ENCODE measurements at places on chromosomes 16 and 17.

GRCh38 chr17:17758941-17759563 is 77.7 kb downstream of the SREBF1 start:
- DNase-seq, result no peak

- no peak for DNase-seq
These were observed 65.7 kb downstream of the FBXL20 start for GRCh38 chr17:39335704-39336223.

GRCh38 chr16:59259950-59260319 is 525.8 kb upstream of the GOT2 start:
- DNase-seq, result no peak

GRCh38 chr16:67260426-67261063 is 11.8 kb downstream of the SLC9A5 start:
- DNase-seq, result no peak

GRCh38 chr17:40111221-40112128 is 10.3 kb upstream of the MSL1 start:
- DNase-seq, result no peak

DNA sequence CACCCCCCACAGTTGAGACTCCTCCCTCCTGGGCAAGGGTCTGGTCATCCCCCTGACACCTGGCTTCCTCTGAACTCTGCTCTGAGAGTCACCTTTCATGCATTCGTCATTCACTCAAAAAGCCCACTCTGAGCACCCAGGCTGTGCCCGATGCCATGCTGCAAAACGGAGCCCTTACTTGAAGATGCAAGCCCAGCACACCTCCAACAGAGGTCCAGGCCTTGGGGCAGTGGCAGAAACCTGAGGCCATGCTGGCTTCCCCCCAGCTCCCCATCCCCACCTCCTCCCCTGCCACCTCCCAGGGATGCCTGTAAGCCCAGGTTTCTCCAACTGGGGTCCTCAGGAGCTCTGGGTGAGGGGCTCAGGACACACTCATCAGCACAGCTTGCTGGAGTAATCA is 67.7 kb upstream of the TNRC6C start:
- DNase-seq, result no peak

DNA sequence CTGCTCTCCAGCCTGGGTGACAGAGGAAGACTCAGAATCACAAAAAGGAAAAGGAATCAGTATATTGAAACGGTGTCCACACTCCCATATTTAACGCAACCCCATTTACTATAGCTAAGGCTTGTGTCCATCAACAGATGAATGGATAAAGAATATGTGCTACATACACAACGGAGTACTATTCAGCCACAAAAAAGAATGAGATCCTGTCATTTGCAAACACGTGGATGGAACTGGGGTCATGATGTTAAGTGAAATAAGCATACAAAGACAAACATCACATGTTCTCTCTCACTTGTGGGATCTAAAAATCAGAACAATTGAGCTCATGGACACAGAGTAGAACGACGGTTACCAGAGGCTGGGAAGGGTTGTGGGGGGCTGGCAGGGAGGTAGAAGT is 55.1 kb downstream of the ZNF778 start:
- no peak for DNase-seq

- DNase-seq, result no peak
These were observed 6.4 kb downstream of the KDM6B start for GRCh38 chr17:7840441-7840840.

DNA sequence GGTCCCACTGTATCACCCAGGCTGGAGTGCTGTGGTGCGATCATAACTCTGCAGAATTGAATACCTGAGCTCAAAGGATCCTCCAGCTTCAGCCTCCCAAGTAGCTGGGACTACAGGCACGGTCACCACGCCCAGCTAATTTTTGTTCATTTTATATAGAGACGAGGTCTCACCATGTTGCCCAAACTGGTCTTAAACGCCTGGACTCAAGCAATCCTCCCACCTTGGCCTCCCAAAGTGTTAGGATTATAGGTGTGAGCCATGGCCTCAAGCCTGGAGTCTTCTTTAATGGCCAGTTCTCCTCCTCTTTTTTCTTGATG is 484 bp downstream of the CD300LB start:
- DNase-seq, result no peak

DNA sequence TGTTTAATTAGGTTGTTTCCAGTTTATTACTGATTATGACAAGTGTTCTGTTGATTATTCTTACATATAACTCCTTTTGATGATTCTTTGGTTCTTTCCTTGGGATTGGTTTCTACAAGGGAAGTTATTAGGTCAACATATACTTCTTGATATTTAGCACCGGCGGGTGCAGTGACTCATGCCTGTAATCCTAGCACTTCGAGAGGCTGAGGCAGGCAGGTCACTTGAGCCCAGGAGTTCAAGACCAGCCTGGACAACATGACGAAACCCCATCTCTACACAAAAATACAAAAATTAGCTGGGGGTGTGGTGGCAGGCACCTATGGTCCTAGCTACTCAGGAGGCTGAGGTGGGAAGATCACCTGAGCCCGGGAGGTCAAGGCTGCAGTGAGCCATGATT is 120.2 kb upstream of the HAS3 start:
- no peak for DNase-seq

DNA sequence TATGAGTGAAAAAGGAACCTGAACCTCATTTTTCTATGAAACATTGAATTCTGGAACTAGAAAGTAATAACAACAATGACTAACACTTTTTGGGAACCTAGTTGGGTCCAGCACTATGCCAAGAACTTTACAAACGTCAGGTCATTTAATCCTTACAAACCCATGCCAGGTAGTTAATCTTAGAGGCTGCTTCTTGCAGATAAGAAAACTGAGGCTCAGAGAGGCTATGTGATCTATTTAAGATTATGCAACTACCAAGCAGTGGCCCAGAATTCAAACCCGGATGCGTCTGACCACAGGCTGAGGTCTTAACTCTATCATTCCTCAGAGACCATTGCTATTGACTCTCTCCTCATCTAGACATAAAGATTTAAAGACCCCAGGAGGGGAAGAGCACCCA is 358.7 kb downstream of the GRIN2A start:
- DNase-seq, result no peak

DNA sequence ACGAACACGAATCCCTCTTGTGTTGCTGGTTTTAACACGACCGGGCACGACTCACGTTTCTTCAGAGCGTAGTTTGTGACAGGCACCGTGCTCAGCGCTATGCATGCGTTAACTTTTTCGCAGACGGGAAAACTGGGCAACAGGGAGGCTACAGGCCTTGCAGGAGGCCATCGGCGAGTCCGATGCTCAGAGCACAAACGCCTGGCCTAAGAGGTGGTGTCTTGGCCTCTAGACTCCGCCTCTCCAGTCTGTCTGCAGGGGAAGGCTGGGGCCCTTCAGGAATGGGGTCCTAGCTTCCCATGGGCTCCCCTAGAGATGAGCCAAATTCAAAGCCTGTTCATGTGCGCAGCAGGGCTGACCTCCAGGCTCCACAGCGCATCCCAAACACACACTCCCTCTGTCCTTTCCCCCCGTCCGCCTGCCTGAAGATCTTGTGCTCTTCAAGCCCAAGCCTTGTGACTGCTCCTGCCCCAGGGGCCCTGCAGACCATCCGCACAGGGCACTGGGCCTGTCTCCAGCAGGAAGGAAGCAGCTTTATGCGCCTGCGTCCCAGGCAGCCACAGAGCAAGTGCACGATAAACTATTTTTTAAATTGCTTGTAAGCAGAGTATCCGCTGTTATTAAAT is 3.1 kb downstream of the CLCN7 start:
- DNase-seq, result no peak

DNA sequence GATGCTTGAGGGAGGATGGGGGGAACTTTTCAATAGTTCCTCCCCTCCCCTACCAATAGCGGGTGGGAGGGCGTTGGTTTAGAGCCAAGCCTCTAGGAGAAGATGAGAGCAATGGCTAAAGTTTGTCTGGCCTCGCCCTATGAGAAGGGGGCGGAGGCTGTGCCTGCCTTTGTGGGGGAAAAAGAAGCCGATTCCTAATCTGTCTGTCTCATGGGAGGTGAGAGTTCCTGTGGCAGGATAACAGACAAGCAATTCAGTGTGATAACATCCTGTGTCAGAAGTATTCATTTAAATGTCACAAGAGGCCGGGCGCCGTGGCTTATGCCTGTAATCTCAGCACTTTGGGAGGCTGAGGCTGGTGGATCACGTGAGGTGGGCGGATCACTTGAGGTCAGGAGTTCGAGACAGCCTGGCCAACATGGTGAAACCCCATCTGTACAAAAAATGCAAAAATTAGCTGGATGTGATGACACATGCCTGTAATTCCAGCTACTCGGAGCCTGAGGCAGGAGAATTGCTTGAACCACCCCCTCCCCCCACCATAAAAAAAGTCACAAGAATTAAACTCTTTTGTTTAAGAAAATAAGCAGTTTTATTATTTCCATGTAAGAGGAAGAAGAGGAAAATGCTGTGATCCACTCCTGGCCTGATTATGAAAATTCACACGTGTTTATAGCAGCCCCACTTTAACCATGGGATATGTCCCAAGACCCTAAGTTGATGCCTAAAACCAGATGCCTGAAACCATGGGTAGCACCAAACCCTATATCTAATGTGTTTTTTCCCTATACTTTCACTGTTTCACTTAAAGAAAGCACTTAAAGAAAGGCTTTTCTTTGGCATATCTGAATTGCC is 1.7 kb downstream of the SLFN5 start:
- no peak for DNase-seq

DNA sequence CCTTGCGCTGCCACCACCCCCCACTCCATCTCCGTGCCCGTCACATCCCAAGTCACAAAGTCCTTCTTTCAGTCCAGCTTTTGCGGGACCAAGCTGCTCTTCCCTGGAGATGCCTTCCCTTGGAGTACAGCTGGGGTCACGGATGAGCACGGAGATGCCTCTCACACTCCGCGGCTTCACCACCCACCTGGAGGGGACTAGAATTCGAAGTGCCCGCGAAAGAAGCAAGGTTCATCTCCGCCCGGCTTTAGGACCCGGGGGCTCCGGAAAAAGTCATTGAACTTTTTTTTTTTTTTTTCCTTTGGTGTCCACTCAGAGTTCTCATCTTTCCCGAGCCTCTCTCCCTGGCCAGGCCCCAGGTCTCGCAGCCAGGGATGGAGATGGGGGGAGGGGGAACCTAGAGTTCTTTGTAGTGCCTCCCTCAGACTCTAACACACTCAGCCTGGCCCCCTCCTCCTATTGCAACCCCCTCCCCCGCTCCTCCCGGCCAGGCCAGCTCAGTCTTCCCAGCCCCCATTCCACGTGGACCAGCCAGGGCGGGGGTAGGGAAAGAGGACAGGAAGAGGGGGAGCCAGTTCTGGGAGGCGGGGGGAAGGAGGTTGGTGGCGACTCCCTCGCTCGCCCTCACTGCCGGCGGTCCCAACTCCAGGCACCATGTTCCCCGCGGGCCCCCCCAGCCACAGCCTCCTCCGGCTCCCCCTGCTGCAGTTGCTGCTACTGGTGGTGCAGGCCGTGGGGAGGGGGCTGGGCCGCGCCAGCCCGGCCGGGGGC is at the start of gene FKBP10:
Gene FKBP10 (plus strand): TSS at position 624 of the 771 bp plus-strand sequence. CDS start 31 bp downstream, at position 655.
- DNase-seq, result no peak

GRCh38 chr17:68353111-68353521 is 61.8 kb downstream of the ARSG start:
- DNase-seq, result no peak

DNA sequence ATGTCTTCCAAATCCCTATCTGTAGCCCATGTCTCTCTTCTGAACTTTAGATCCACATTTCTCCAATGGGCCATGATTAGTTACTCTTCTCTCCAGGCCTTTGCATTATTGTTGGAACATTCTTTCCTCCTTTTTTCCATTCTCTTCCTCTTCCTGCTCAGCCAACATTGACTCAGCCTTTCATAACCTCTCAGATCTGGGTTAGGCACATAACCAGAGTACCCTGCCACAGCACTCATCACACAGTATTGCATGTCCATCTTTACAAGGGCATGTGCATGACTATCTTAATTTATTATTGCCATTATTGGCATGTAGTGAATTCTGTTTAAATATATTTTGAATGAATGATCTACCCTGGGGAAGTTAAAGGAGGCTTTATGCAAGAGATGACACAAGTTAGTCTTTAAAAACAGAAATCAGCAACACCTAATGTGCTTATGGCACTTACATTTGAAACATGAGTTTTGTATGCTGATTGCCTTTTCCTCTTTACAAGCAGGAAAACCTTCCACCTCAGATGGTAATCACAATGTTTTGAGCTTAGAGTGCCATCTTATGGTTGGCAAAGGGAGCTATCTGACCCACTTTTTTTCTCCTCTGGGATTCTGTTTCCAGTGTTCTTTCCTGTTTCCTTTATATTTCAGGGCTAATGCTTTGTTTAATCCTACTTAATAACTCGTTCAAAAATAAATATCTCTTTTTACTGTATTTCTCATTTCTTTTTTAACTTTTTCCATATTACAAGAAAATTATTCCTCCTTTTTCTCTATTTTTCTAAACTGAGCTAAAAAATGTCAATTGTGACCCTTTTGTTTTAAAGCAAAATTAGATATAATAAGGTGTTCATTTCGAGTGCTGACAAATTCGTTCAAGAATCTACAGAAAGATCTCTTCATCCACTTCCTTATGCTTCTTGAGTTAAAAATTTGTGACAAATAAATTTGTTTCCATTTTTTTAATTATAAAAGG is 151.0 kb upstream of the RBL2 start:
- no peak for DNase-seq

DNA sequence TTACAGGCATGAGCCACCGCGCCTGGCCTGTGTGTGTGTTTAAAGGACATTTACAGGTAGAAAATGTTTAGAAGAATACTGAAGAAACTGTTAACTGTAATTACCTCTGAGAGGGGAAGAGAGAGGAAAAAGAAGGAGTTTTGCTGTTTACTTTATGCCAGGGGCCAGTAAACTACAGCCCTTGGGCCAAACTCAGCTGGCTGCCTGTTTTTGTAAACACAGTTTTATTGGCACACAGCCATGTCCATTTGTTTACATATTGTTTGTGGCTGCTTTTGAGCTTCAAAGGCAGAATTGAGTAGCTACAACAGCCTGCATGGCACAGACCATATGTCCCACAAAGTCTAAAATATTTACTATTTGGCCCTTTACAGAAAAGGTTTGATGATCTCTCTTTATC is 76.4 kb downstream of the GPR139 start:
- no peak for DNase-seq

GRCh38 chr16:85480727-85481101 is 132.4 kb upstream of the GSE1 start:
- no peak for DNase-seq

DNA sequence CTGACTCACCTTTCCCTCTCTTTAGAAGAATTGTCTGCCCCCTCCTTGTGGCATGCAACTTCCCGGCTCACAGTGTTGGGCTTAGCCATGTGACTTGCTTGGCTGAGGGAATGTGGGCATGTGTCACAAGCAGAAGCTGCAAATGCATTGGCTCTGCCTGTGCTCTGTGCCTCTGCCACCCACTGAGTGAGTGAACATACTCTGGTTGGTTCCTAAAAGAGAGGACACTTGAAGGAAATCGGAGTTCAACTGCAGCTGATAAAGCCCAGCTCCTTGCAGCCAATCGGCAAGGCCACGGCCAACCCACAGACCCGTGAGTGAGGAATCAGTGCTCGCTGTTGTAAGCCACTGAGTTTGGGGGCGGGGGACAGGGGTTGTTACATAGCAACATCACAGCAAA is 10.9 kb upstream of the GINS2 start:
- no peak for DNase-seq

DNA sequence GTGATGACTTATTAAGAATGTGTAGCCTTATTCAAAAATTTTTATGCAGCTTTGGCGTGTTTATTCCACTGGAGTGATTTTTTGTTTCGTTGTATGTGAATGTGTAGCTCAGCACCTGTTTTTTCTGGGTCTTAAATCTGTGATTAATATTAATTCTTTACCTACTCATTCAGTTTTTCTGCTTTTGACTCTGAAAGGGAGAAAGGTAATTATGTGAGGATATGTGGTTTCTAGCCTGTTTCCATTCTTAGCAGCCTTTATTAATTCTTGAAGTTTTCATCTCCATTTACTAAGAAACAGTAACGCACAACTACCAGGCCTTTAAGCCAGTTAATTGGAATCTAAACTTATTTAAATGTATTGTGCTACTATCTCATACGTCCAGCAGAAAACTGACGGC is 7.0 kb downstream of the HEATR3 start:
- no peak for DNase-seq

All from cortex of kidney (tissue), 1 donor.